Mesothelial cell of epicardium (in vitro differentiated cells): ENCODE measurements at places on chromosomes 4 and X.

- DNase-seq: no peak
Observed at GRCh38 chr4:119525005-119525749, 103.4 kb downstream of the PDE5A start.

DNA sequence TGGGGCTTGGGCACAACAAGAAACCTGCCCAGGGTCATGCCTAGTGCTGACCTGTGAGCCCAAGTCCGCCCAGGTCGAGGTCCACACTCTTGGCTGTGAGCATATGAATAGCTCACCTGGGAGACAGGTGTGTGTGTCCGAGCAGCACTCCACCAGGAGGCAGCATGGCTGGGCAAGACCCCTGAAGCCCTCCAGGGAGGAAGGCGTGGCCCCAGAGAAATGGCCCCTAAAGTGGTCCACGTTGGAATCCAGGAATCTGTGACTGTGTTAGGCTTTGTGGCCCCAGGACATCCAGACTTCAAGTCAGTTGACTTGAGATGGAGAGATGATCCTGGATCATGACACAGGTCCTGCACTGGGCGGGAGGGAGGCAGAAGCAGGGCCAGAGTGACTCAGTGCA lies 138.8 kb downstream of the CPZ start:
- DNase-seq: no peak

DNA sequence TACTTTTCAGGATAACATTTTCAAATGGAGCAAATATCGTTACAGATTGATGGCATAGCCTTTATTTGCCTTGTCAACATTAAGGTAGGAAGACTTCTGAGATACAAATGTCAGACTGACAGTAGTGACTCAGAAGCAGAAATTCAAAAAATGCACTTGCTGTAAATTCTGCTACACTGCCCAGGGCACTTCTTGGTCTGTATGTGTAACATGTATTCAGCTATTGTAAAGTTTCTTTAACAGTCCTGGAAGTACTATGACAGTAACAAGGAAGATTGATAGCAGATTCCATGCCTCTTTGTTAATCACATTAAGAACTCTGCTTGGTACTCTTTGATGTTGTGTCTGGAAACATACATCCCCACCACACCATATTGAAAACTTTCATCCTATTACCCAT lies 69.6 kb upstream of the PCDH18 start:
- DNase-seq: no peak

DNA sequence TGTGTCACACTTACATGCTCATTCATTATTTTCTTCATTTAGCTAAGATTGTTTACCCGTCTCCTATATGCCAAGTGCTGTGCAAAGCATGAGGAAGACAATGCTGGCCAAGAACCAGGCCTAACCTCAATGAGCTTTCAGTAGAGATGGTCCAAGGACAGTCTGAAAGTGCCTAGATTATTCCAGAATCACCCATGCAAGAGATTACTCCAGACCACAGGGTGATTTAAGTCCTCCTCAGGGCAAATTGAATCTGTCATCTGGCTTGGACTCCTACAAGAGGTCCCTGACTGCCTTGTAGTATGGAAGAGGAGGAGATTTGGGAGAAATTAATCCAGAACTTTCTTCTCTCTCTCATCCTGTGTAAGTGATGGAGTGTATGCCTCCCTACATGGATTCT lies 99.4 kb upstream of the NDP start:
- DNase-seq: no peak

- no peak for DNase-seq
Observed at GRCh38 chrX:44483965-44484606, 58.6 kb downstream of the FUNDC1 start.

GRCh38 chr4:67909905-67910584 lies 26.2 kb upstream of the TMPRSS11D start:
- no peak for DNase-seq

DNA sequence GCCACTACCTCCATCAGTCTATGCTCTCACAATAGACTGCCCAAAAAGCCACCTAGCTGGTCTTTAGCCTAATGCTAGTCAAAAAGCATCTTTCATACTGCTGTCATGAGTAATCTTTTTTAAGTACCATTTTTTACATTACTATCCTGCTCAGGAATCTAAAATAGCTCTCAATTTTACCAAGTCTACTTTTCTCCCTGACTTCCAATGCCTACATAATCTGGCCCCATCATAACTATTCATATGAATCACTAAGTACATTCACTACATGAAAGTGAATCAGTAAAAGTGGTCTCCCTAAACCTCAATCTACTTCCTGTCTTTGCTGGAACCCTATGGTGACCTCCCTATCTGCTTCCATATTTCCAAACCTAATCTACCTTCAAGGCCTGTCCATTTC lies 105.9 kb downstream of the THOC2 start:
- DNase-seq: no peak

DNA sequence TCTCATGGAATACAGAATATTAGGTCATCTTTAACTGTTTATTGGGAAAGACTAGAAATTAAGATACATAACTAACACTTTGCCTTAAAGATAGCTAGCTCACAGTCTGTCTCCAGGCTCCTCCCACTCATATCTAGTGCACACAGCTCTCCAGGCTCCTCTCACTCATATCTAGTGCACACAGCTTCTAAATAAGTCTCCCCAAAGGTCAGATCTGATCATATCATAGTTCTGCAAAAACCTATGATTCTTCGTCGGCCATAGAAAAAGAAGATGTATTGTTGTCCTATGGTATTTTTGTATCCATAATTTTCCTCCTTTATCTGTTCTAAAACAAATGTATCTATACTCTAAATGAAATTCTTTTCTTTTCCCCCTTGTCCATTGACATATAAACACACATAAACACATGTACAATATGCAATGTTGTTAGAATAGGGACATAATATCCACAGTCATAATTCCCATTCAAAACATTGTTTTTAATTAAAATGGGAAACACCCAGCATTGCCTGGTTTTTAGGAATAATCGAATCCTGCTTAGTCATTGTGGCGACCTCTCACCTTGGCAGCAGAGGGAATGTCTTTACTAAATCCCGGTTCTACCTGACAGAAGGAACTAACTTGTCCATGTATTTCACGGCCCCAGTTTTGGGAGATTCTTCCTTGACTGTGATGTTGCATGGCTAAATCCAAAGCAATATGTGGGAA lies 1282.0 kb downstream of the PCDH7 start:
- no peak for DNase-seq

GRCh38 chr4:21571100-21571499 lies 377.5 kb downstream of the KCNIP4 start:
- DNase-seq: no peak

GRCh38 chr4:99938243-99938753 lies 8.1 kb downstream of the DNAJB14 start:
- no peak for DNase-seq

DNA sequence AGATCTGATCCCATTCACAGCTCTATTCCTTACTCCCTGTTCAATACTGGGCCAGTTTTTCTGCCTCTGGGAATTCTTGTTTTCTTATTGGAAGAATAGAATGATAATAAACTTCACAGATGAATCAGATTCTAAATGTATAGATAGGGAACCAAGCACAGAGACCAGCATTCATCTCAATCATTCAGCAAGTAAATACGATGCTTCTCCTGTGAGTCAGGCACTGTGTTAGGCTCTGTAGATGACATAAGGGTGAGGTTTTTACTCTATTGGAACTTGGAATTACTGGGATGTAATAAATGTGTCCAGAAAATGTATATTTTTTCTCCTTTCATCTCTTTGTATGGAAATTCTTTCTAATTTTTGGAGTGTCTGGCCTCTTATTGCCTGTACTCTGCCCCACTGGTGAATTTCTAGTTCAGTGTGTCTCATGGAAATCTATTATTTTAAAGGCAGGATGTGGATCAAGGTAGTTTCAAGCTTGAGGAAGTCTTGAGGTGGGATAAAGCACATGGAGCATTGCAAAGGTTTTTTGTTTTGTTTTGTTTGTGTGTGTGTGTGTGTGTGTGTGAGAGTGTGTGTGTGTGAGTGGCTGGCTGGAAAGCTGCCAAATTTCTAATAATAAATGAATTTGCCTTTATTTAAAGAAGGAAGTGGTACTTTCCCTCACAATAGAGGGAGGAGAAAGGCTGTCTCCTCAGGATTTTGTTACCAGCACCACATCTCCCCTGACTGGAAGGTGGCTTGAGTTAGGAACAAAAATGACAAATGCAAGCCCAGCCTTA lies 117.9 kb upstream of the HS3ST1 start:
- DNase-seq: no peak

DNA sequence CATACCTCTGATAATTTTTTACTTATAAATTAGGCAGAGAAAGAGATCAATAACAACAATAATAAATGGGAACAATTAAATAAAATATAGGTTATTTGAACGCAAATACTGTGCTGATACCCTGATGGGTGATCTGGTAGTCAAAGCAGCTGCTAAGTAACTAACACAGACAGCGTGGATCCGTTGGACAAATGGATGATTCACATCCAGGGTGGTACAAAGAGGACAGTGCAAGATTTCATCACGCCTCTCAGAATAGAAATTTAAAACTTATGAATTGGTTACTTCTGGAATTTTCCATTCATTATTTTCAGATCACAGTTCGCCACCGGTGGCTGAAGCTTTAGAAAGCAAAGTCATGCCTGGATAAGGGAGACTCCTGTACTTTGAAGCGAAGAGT lies 1066.0 kb upstream of the ADGRL3 start:
- no peak for DNase-seq

GRCh38 chrX:21960569-21961541 lies 20.3 kb downstream of the SMS start:
- no peak for DNase-seq

DNA sequence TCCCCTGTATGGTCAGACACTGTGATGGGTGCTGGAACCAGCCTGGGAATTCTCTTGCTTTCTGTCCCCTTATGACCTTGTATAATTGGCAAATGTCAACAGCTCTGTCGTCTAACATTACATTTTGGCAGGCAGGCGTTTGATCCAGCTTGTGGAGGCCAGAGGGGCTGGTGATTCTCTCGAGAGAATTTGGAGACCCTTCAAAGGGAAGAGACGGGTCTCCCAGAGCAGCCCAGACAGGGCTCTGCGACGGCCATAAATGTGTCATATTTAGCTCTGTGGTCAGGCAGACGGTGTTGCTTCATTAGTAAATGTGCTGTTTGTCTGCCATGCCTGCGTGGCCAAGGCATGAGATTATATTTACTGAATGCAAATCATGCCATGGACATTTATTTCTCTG lies 68.7 kb downstream of the SORCS2 start:
- no peak for DNase-seq

DNA sequence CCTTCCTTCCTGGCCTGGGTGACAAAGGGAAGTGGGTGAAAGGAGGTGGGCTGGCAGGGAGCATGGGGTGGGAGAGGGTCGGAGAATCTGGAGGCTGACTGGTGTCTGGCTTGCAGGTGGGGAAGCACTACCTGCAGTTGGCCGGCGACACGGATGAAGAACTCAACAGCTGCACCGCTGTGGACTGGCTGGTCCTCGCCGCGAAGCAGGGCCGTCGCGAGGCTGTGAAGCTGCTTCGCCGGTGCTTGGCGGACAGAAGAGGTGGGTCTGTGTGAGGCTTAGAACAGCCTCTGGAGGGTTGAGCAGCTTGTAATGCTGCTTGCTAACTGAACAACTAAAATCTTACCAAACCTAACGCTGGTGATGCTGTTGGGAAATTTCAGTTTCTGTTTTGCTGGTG lies 19.2 kb downstream of the WFS1 start:
- no peak for DNase-seq

- DNase-seq: no peak
Observed at GRCh38 chr4:30753316-30753715, 33.1 kb downstream of the PCDH7 start.

DNA sequence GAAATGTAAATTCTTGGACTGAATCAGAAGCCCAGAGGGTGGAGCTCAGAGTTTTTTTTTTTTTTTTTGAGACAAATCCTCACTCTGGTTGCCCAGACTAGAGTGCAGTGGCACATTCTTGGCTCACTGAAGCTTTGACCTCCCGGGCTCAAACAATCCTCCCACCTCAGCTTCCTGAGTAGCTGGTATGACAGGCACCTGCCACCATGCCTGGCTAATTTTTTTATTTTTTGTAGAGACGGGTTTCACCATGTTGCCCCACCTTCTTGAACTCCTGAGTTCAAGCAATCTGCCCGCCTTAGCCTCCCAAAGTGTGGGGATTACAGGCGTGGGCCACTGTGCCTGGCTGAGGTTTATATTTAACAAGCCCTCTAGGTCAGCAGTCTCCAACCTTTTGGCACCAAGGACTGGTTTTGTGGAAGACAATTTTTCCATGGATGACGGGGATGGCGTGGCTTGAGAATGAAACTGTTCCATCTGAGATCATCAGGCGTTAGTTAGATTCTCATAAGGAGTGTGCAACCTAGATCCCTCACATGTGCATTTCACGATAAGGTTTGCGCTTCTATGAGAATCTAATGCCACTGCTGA lies 76.7 kb downstream of the FHIP1A start:
- DNase-seq: no peak
